Skin of body (tissue), 3 donors: ENCODE measurements at places on chromosomes 16 and 17. TPM values are rescaled to one million over a fixed set of nuclear protein-coding genes. Genes with fewer than 3 reads are reported as not detected.

- DNase-seq: no peak
Observed at GRCh38 chr17:5065227-5065744, 13.0 kb upstream of the ZFP3 start.

DNA sequence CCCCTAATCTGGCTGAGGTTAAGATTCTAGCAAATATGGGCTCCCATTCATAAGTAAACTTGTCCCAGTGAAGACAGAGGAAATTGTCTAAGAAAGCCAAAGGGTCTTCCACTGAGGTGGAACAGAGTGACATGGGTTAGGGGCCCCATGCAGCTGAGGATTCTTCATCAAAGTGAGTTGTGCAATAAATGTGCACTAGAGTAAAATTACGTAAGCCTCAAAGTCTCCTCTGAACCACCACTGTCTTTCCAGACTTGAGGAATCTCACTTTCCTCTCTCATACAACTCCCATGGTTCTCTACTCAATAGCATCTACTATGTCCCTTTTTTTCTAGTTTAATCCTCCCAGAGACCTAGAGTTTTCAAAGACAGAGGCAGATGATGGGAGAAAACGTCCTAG, 132.4 kb downstream of the CA10 start:
- DNase-seq: no peak

- DNase-seq: no peak
Observed at GRCh38 chr16:28309811-28310311, 17.5 kb downstream of the SBK1 start.

DNA sequence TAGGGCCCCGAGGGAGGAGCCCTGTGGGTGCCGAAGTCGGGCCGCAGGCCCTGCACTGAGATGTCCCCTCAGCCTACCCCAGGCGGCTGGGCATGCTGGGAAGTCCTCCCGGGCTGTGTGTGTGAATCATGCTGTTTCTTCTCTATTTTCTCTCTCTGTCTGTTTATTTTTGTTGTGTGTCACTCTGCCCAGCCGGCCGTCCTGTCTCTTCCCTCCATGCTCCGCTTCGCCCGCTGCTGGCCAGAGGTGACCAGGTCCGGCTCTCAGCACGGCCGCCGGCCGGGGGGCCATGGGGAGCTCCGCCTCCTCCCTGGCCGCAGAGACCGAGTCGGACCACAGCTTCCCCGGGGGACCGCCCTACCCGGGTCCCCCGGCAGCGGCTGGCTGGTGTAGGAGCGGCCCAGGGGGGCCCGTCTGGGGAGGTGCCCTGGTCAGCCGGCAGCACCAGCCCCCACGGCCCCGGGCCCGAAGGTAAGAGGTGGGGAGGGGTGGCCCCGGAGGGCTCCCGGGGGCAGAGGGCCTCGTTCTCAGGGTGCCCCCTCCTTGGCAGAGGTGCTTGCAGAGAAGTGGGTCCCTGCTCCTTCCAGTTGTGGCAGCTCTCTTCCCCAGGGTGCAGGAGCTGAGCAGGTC, 12.5 kb downstream of the CAPN15 start:
- DNase-seq: no peak

GRCh38 chr16:86722970-86723369, 144.6 kb downstream of the FOXL1 start:
- peak; percentile 28 for DNase-seq

DNA sequence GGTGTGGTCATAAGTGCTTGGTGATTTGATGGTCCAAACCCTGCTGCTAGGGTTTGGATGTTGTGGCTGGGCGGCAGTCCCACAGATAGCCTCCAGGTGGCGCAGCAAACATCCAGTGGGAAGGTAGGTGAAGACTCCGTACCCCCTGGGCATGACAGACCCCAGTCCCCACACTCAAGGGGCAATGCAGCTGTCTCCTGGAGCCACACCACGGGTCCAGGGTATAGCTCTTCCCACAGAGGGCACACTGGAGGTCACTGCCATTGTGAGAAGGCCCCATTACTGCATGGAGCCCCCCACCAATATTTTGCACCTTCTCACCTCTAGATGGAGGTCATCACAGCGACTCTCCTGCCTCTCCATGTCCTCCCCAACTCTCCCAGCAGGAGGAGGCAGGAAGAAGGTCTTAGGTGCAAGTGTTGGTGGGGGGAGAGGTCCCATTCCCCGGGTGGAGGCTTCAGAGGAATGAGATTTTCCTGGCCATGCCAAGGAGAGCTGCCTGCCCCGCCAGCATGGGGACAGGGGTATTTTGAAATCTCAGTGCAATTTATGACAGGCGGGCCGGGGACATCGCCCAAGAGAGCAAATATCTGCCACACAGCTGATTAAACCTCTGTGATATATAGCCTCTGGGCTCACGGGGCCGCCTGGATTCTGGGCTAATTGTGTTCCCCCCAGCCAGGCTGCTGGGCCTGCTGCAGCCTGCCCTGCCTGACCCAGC, 17.1 kb upstream of the C17orf113 start:
- DNase-seq: no peak

HOXB6 gene
- 2.9 TPM for total RNA-seq

DNA sequence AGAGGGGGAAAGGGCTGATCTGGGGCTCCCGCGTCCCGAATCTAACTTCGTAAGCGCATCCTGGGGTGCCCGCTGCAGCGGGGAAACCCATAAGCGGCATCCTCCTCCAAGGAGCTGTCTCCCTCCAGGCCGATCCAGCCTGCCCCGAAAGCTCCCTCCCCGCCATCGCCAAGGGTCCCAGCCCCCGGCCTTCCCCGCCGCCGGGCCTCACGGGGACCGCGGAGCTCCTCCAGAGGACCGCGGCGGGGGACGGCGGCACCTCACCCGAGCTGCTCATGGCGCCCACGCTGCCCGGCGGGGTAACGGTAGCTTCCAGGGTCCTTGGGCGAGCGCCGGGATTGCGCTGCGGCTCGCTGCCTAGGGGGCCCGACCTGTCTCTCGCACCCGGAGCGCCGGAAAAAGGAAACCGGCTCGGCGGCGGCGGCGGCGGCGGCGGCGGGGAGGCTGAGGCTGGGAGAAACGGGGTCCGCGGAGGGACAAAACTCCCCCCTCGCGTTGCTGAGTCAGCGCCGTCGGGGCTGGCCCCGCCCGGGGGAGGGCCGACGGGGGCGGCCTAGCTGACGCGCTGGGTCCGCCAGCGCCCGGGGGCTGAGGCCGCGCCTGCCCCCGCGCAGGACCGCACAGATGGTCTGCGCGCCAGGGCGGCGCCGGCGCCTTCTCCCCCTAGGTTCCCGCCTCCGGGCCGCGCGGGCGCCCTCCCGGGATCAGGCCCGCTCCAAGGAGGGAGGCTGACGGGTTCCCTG, at the start of gene BLMH:
Gene BLMH, minus strand, starts transcription at position 402 of the 743 bp plus-strand sequence. Its CDS starts 125 bp downstream, at position 277.
- DNase-seq: peak; percentile 53

GRCh38 chr16:15985144-15985543, 35.7 kb downstream of the ABCC1 start:
- no peak for DNase-seq

DNA sequence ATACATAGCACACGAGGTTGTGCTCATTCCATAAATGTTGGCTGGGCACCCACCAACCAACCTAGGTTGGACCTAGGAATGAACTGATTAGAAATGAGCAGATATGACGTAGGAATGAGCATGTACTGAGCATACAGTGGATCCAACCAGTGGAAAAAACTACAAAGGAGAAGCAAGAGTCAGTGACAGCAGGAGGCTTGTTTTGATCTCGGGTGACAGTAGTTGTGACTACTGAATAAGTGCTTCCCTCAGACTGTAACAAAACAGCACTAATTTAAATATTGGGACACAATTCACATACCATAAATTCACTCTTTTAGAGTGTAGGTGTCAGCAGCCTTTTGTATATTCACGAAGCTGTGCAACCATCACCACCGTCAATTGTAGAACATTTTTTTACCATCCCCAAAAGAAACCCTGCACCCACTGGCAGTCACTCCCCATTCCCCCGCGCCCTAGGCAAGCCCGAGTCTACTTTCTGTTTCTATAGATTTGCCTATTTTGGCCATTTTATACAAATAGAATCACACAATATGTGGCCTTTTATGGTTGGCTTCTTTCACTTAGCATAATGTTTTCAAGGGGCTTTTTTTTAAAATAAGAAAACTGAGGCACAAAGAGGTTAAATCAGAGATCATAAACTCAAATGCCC, 7.0 kb downstream of the VAC14 start:
- DNase-seq: no peak
